Cardiac muscle cell (in vitro differentiated cells and primary cell): ENCODE measurements at places on chromosomes 5 and 9.
A peak's percentile ranks its signal among the peaks of the same experiment; 100 is the strongest.

DNA sequence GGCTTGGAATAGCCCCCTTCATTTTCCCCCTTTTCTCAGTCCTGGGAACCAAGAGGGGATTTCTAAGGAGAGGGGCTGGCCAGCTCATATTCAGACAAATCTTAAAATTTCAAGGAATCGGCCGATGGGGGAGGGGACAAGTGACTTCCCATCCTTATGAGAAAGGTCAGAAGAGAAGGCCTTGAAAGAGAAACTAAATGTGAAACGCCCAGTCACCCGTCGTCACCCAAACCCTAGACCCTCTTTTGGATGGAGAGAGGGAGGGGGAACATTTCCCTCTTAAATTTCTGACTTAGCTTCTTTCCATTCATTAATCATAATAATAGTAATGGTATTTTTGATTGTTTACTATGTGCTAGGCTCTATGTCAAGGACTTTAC lies 850 bp upstream of the CCL19 start:
- no peak for DNase-seq

GRCh38 chr5:126094991-126095390 lies 328.2 kb upstream of the GRAMD2B start:
- no peak for DNase-seq

GRCh38 chr9:3477236-3477834 lies 48.5 kb downstream of the RFX3 start:
- DNase-seq = no peak

DNA sequence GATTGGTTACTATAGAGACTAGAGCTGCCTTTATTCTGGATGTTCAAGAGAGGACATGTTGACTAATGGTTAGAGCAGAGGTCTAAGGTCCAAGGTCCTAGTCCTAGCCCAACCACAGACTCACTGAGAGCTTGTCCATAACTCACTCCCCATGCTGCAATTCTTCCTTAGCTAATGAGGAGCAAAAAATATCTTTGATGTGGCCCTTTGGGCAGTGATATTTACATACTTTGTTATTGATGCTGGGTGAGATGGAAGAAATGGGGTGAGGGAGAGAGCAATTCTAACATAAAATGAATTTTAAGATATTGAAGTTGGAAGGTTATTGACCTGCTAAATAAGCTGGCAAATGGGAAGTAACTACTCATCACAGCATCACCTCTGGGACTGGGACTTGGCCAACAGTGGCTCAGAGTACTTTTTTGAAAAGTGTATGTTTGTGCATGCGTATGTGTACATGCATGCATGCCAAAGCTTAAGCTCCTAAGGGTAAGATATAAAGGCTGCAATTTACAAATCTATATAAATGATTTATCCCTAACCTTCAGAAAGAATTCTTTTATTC lies 58.0 kb upstream of the ANKRD55 start:
- DNase-seq = no peak

- DNase-seq = no peak
Observed at GRCh38 chr5:73158313-73158712, 14.7 kb upstream of the TMEM174 start.

DNA sequence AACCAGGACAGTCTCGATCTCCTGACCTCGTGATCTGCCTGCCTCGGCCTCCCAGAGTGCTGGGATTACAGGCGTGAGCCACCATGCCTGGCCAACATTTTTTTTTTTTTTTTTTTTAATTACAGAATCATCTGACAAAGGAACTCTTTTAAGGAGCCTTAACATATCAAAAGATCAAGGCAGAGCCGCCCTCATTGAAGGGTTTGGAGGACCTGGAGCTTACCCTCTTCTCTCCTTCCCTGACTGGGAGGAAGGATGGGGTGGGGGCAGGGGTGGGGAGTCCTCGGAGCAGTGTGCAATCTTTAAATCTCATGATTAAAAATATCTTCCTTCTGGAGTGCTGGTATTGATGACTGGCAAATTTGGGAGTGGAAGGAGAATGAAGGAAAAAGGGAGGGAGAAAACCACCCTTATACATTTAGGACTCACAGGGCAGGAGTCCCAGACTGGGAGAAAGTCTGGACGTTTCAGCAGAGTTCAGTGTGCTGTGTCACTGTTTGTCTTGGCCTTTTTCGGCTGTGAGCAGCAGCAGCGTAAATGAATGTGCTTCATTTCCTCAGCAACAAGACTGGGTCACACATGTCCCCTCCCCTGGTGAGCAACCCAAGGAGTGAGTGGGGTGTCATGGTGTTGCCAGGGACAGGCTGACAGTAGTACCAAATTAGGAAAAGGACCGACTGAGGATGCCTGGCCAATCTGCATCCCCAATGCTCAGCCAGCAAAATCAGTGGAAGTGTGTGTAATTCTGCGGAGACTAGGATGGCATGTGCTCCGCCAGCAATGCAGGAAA lies 115.3 kb upstream of the BNC2 start:
- DNase-seq = no peak

DNA sequence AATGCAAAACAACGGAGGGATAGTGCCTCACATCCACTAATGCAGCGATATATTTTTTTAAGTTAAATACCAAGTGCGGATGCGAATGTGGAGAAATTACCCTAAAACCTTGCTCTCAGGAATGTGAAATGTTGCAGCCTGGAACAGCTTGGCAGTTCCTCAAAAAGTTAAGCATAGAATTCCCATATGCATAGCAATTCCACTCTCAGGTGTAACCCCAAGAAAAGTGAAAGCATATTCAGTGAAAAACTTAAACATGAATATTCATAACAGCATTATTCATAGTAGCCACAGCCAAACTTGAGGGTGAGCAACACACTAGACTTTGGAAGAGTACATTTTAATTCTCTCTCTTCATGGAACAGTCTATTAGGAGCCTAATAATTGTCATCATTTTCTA lies 83.2 kb upstream of the ICE1 start:
- no peak for DNase-seq

DNA sequence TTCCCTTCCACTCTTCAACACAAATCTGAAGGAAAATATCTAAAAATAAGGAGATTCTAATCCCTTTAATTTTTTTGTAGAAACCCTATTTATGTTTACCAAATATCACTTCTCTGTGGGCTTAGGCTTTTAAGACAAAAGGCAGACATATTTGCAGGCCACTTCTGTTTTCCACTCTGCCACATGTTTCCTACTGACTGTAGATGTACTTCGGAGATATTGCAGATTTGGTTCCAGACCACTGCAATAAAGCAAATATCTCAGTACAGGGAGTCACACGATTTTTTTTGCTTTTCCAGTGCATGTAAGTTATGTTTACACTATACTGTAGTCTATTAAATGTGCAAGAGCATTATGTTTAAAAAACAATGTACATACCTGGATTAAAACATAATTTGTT lies 219.0 kb downstream of the SREK1 start:
- no peak for DNase-seq

DNA sequence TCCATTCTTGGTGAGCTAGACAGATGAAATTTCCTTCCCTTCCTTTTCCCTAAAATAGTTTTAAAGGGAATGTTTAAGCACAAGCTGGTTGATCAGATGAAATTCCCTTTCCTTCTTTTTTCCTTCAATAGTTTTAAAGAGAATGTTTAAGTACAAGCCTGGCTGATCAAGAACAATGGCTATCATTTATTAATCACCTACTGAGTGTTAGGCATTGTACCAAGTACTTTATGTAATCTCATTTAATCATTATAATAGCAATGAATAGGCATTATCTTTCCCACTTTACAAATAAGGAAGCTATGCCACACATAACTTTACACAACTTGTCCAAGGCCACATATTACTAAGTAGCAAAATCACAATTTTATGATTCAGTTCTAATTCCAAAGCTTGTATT lies 152.0 kb upstream of the ACOT12 start:
- no peak for DNase-seq

GRCh38 chr9:86766912-86767311 lies 180.4 kb downstream of the GAS1 start:
- DNase-seq = no peak

- no peak for DNase-seq
Observed at GRCh38 chr5:173752653-173753052, 135.5 kb upstream of the CPEB4 start.

GRCh38 chr5:33531824-33532223 lies 91.1 kb downstream of the TARS1 start:
- no peak for DNase-seq

DNA sequence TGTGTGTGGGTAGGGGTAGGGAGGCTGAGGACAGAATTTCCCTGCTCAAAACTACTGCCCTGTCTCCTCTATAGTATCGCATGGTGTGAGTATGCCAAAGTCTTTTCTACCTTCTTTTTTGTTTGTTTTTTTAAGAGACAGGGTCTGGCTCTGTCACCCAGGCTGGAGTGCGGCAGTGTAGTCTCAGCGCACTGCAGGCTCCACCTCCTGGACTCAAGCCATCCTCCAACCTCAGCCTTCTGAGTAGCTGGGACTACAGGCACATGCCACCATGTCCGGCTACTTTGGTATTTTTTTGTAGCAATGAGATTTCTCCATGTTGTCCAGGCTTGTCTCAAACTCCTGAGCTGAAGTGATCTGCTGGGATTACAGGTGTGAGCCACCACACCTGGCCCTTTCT lies 2.5 kb downstream of the SRP19 start:
- DNase-seq = peak; percentile 14

DNA sequence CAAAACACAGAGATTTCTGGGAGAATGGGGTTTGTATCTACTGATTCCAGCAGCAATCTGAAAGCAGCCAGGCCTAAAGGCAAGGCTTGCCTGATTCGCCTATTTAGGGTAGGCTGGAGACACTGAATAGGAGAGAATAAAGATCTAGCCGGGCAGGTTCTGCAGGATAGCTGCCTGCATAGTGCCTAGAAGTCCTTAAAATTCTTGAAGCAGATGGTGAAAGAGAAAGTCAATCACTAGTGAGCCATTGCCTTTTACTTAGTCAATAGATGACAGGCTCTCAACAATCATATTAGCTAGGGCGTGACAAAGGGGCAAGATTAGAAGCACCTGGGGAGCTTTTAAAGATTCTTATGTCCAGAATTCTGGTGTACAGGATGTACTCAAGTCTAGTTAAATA lies 522.7 kb downstream of the HTR1A start:
- DNase-seq = no peak

GRCh38 chr9:26566141-26566540 lies 326.5 kb downstream of the CAAP1 start:
- no peak for DNase-seq

GRCh38 chr5:11383506-11384095 lies 520.6 kb downstream of the CTNND2 start:
- no peak for DNase-seq
